Lower lobe of right lung (tissue), 2 donors: ENCODE measurements at places on chromosomes 5 and 9. TPM values are rescaled to one million over a fixed set of nuclear protein-coding genes. Genes with fewer than 3 reads are reported as not detected.

Gene FSTL4
- 1.9 TPM for total RNA-seq

Gene PCDHB16
- 2.6 TPM for total RNA-seq

Gene FOXD4L3
- total RNA-seq, result 0.21 TPM

- no peak overlapping the region for H3K4me3 ChIP-seq
- peaks cover 52% of the 10 kb centered on the region for H3K4me1 ChIP-seq
- DNase-seq, result no peak
Observed at GRCh38 chr9:77961541-77961940, 70.1 kb downstream of the GNAQ start.

DNA sequence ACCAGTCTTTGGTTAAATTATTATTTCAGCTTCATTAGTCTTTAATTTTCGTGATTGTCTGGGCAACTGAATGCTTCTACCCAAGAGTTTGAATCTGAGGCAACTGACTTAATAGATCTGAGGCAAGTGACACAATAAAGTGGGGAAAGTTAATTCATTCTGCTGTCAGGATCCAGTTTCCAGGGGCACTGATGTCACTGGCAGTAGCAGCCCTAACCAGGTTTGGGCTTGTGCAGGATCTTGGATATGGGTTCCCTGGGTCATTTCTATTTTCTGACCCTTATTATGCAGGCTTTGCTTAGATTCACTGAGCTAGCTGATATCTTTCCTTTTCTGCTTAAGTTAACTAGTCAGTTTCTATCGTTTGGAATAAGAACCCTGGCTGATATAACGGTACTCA is 9.6 kb downstream of the SREK1IP1 start:
- no peak overlapping the region for H3K4me3 ChIP-seq
- H3K36me3 ChIP-seq, result peaks cover 21% of the 10 kb centered on the region
- no peak overlapping the region for H3K27ac ChIP-seq
- no peaks in the 10 kb centered on the region for H3K27me3 ChIP-seq
- peaks cover 14% of the 10 kb centered on the region for H3K4me1 ChIP-seq

- no peak for DNase-seq
- no peaks in the 10 kb centered on the region for H3K36me3 ChIP-seq
- peaks cover 16% of the 10 kb centered on the region for H3K27me3 ChIP-seq
- H3K4me1 ChIP-seq, result no peaks in the 10 kb centered on the region
- H3K4me3 ChIP-seq, result no peak overlapping the region
Observed at GRCh38 chr9:136259836-136260235, 14.2 kb upstream of the QSOX2 start.

- DNase-seq, result no peak
- H3K27ac ChIP-seq, result no peak overlapping the region
- no peaks in the 10 kb centered on the region for H3K4me1 ChIP-seq
- peaks cover 6% of the 10 kb centered on the region for H3K27me3 ChIP-seq
- no peak overlapping the region for H3K4me3 ChIP-seq
- no peaks in the 10 kb centered on the region for H3K36me3 ChIP-seq
Observed at GRCh38 chr9:119697996-119698395, 328.8 kb upstream of the BRINP1 start.

GRCh38 chr5:105836268-105836667 is 1834.5 kb downstream of the EFNA5 start:
- H3K4me1 ChIP-seq, result no peaks in the 10 kb centered on the region
- H3K27ac ChIP-seq, result no peak overlapping the region
- H3K27me3 ChIP-seq, result no peaks in the 10 kb centered on the region

DNA sequence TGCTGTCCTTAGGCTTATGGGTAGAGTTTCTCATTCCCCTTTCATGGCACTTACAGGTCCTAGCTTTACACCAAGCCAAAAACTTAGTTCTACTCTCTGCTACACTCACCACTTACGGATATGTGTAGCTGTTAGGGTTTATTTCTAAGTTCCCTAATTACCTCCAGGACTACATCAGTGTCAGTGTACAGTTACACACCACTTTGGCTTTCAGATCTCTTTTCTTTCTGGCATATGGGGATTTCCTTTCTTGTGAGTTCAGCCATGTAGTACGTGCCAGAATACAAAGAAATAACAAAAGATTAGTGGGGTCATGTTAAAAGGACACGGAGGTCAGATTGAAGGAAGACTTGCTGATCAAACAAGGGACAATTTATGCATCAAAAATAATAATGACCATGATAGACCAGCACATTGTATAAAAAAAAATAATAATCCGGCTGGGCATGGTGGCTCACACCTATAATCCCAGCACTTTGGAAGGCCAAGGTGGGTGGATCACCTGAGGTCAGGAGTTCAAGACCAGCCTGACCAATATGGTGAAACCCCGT is 41.8 kb downstream of the LYRM7 start:
- H3K4me3 ChIP-seq, result no peak overlapping the region
- DNase-seq, result no peak
- H3K27ac ChIP-seq, result no peak overlapping the region
- peaks cover 11% of the 10 kb centered on the region for H3K4me1 ChIP-seq
- H3K36me3 ChIP-seq, result no peaks in the 10 kb centered on the region

DNA sequence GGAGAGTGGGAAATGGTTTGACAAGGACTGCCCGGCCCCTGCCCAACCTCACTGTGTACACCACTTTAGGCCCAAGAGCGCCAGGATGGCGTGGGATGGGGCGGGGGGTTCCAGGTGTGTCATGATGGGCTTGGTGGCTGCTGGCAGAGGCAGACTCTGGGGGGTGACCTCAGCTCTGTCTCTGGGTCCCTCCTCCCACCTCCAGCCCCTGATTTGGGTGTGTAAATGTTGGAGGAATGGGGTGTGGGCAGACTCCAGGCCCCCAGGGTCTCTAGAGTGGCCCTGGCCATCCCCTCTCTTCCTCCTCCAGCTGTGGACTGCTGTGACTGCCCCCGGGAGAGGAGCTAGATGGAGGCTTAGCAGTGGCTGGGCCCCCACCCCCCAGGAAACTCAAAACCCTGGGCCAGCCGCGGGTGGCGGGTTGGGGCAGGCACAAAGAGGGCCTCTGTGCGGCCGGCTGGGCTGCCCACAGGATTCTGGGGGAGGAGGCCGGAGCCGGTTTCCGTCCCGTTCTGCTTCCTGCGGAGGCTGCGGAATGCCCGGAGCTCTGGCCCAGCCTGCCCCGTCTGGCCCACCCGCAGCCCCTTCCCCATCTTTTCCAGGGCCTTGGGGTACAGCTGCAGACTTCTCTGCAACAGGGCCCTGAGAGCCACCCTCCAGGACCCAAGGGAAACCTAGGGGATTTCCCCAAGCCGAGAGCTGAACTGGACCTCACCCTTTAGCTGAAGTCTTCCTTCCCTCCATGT is 23.1 kb downstream of the CXXC5 start:
- peaks cover 77% of the 10 kb centered on the region for H3K4me1 ChIP-seq
- no peaks in the 10 kb centered on the region for H3K27me3 ChIP-seq
- peak overlapping the region; percentile 36 for H3K27ac ChIP-seq
- no peaks in the 10 kb centered on the region for H3K36me3 ChIP-seq

GRCh38 chr9:28207657-28208056 is 634.4 kb upstream of the C9orf72 start:
- peaks cover 5% of the 10 kb centered on the region for H3K4me1 ChIP-seq
- H3K36me3 ChIP-seq, result no peaks in the 10 kb centered on the region
- no peak overlapping the region for H3K27ac ChIP-seq
- no peak overlapping the region for H3K4me3 ChIP-seq
- no peak for DNase-seq

- H3K27me3 ChIP-seq, result peaks cover 4% of the 10 kb centered on the region
- H3K4me1 ChIP-seq, result no peaks in the 10 kb centered on the region
- DNase-seq, result no peak
Observed at GRCh38 chr5:1973391-1974013, 90.8 kb upstream of the IRX4 start.

- no peaks in the 10 kb centered on the region for H3K27me3 ChIP-seq
- H3K4me1 ChIP-seq, result peaks cover 55% of the 10 kb centered on the region
- DNase-seq, result peak; percentile 73
- no peaks in the 10 kb centered on the region for H3K36me3 ChIP-seq
- peak overlapping the region; percentile 84 for H3K4me3 ChIP-seq
Observed at GRCh38 chr5:14144586-14145434, 1.7 kb downstream of the TRIO start.
